ENCODE measurements at places on chromosomes 1 and 21.

- DNase-seq, result no peak
These were observed 28.4 kb upstream of the ST3GAL3 start for GRCh38 chr1:43678940-43679339.

GRCh38 chr1:30834253-30834652, 74.3 kb downstream of the SDC3 start:
- DNase-seq, result no peak

- no peak for DNase-seq
These were observed 48.7 kb upstream of the COL18A1 start for GRCh38 chr21:45356251-45356650.

GRCh38 chr1:220828179-220828490, 41.4 kb downstream of the MTARC1 start:
- DNase-seq, result no peak

DNA sequence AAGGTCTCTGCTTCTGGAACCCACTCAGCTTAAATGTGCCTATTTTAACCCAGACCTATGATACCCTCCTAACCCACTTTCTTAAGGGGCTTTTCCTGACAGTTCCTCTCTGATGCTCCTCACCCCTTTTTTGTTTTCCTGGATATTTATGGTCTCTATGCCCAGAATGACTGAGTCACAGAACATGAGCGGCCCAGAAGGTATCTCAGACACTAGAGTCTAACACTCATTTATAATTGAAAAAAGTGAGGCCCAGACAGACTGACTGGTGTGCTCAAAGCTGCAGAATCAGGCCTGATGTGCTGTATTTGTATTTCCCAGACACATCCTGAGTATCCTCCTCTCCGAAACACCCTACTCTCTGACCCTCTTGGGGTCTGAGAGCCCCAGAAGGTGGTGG, 44.0 kb downstream of the LRRC71 start:
- DNase-seq, result no peak

DNA sequence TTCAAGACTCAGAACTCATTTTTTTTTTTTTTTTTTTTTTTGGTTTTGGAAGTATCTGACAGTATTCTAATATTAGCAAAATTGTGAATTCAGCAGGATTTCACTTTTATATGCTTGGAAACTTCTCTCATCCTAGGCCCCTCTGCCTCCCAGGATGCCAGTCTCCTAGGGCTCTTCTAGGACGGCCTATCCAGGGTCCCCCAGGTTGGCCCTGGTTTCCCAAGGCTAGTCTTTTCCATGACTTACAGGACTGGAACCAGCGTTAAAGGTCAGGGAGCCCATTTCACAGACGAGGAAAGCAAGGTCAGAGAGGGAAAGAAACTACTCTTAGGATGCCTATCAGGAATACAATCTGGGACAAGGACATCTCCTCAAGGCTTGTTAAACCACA, 412.5 kb downstream of the PTPRU start:
- DNase-seq, result no peak

DNA sequence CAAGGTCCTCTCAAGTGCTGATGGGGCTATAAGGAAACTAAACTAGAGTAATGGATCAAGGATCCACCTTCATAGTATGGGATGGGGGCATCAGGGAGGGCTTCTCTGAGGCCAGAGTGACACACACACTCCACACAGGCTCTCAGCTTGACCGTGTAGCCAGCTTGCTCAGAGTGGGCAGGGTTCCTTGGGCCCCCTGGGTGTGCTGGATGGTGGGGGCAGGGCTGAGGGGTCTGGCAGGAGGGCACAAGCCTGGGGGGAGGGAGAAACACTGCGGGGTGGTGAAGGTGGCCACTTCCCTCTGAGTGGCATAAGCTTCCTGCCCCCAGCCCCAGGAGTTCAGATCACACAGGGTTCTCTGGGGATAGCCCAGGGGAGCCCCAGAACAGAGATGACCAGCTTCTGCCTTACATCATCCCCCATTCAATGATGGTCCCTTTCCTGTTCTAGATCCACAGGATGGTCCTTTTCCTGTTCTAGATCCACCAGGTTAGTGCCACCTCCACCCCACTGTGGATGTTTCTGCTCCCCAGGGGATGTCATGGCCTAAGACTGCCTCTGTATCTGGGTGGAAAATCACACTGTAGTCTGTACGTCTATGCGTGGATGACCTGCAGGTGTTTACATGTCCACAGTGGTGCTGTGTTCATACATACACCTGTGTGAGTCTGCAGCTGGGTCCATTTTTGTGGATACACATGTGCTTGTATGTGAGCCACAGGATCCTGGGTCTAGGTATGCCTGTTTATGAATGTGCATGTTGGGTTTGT, 525.0 kb downstream of the PTPRU start:
- DNase-seq, result no peak

All from Panc1 (cell line).